ENCODE measurements at places on chromosomes 2 and 18. TPM values are rescaled to one million over a fixed set of nuclear protein-coding genes. Genes with fewer than 3 reads are reported as not detected.

Gene IL36G
- 7.7 TPM for total RNA-seq

Gene INPP1
- total RNA-seq, result 49.0 TPM

Gene PDCD1
- total RNA-seq, result 1.3 TPM

Gene CFAP65
- not detected for total RNA-seq

Gene RETSAT
- 73.3 TPM for total RNA-seq
